Left kidney (tissue), 8 donors: ENCODE measurements at places on chromosomes 13 and 19. TPM values are rescaled to one million over a fixed set of nuclear protein-coding genes. Genes with fewer than 3 reads are reported as not detected.

The PSG6 gene
- not detected for polyA plus RNA-seq

The EFNB2 gene
- 140 TPM for polyA plus RNA-seq

The CLEC11A gene
- polyA plus RNA-seq: 22.3 TPM

The ZNF235 gene
- 13.5 TPM for polyA plus RNA-seq
